ENCODE measurements at places on chromosomes 6 and 20. TPM values are rescaled to one million over a fixed set of nuclear protein-coding genes. Genes with fewer than 3 reads are reported as not detected.

DNA sequence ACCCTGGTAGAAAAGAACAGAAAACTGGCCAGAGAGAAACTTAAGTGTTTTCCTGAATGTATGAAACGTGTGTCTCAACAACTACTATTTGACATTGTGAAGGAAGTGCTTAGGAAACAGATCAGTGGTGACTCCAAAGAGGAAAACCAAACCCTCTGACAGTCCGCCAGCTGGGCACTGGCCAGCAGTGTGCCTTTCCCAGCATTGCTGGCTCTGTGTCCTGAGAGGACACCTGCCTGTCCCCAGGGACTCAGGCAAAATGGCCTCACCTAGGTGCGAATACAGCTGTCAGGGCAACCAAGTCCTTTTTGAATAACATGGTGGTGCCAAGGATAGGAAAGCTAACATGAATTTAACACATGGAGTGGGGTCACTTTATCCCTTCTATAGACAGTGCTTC lies 72.5 kb downstream of the NDUFAF5 start:
- no peak for DNase-seq

GRCh38 chr6:11854408-11855165 lies 76.0 kb upstream of the ADTRP start:
- DNase-seq, result peak; percentile 71

DNA sequence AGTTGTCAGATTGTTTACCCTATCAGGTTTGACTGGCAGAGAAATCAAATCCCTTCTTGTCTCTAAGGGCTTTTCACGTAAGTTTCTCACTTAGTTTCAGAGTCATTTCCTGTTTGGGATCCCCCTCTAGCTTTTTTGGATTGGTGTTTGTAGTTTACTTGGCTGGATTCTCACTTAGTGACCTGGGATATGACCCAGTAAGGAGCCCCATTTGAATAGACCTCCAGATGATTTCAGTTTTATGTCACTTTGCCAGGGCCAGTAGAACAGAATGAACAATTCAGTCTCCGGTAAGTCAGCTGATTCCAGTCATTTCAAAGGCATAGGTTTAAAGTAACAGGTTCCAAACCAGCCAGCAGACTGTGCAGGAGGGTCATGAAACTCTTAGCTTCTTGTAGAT lies 8.2 kb downstream of the FAM135A start:
- no peak for DNase-seq

GRCh38 chr20:14820771-14821170 lies 483.4 kb upstream of the FLRT3 start:
- no peak for DNase-seq

- no peak for DNase-seq
Measured at GRCh38 chr6:53664623-53665022, 933 bp downstream of the KLHL31 start.

Gene SRSF12
- 0.51 TPM for total RNA-seq

Gene SAPCD1
- total RNA-seq, result 0.27 TPM

Gene POU5F1
- 5.6 TPM for total RNA-seq

Gene TSHZ2
- total RNA-seq, result 1.3 TPM

Gene SLC35F1
- total RNA-seq, result 0.17 TPM
